ENCODE measurements at places on chromosomes 2 and 18. TPM values are rescaled to one million over a fixed set of nuclear protein-coding genes. Genes with fewer than 3 reads are reported as not detected.

PSMA8 gene
- not detected for total RNA-seq

PRSS56 gene
- not detected for total RNA-seq

DUSP19 gene
- total RNA-seq, result 1.5 TPM

PTPN4 gene
- 35.6 TPM for total RNA-seq

CHRND gene
- total RNA-seq, result not detected

CAB39 gene
- total RNA-seq, result 33.3 TPM

ERICH2 gene
- total RNA-seq, result not detected

FIGLA gene
- not detected for total RNA-seq

PTMA gene
- 833 TPM for total RNA-seq

FLACC1 gene
- total RNA-seq, result 1.1 TPM

TACR1 gene
- total RNA-seq, result not detected

EML6 gene
- 2.7 TPM for total RNA-seq

NR4A2 gene
- total RNA-seq, result 7.6 TPM

ADD2 gene
- total RNA-seq, result 20.1 TPM

IL36RN gene
- total RNA-seq, result not detected

DCDC2C gene
- total RNA-seq, result not detected

KCNG3 gene
- 0.24 TPM for total RNA-seq

ZNF521 gene
- total RNA-seq, result 10.4 TPM

LIPG gene
- 0.72 TPM for total RNA-seq

HOXD10 gene
- total RNA-seq, result 0.80 TPM

ITM2C gene
- 106 TPM for total RNA-seq

SMC6 gene
- 29.8 TPM for total RNA-seq

HOXD13 gene
- total RNA-seq, result 5.3 TPM

CDKL4 gene
- not detected for total RNA-seq

GALR1 gene
- not detected for total RNA-seq

CPLX4 gene
- not detected for total RNA-seq

GCKR gene
- total RNA-seq, result not detected

POTEC gene
- total RNA-seq, result 0.88 TPM
